Pancreas (tissue), 10 donors: ENCODE measurements at places on chromosomes 7 and 10. TPM values are rescaled to one million over a fixed set of nuclear protein-coding genes. Genes with fewer than 3 reads are reported as not detected.

GRCh38 chr10:7887174-7887816, 69.0 kb downstream of the TAF3 start:
- H3K36me3 ChIP-seq = no peaks in the 10 kb centered on the region
- no peak overlapping the region for H3K4me3 ChIP-seq
- H3K27ac ChIP-seq = no peak overlapping the region
- no peaks in the 10 kb centered on the region for H3K27me3 ChIP-seq

HYAL4 gene
- not detected for total RNA-seq

DNA sequence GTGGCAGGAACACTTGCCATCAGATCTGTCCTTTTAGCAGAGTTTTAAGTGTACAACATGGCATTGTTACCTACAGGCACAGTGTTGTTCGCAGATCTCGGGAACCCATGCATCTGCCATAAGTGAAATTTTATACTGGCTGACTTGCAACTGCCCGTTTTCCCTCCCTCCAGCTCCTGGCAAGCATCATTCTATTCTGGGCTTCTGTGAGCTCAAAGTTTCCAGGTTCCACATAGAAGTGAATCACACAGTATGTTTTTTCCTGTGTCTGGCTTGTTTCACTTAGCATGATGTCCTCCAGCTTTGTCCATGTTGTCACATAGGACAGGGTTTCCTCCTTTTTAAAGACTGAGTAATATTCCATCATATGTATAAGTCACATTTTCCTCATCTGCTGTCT, 56.6 kb downstream of the C10orf143 start:
- H3K27me3 ChIP-seq = no peaks in the 10 kb centered on the region
- H3K27ac ChIP-seq = no peak overlapping the region
- H3K4me3 ChIP-seq = no peak overlapping the region
- H3K36me3 ChIP-seq = no peaks in the 10 kb centered on the region
- no peak for DNase-seq
- no peaks in the 10 kb centered on the region for H3K4me1 ChIP-seq

GRCh38 chr10:23325132-23325531, 19.5 kb downstream of the C10orf67 start:
- H3K4me1 ChIP-seq = no peaks in the 10 kb centered on the region
- H3K36me3 ChIP-seq = no peaks in the 10 kb centered on the region
- H3K4me3 ChIP-seq = no peak overlapping the region

DNA sequence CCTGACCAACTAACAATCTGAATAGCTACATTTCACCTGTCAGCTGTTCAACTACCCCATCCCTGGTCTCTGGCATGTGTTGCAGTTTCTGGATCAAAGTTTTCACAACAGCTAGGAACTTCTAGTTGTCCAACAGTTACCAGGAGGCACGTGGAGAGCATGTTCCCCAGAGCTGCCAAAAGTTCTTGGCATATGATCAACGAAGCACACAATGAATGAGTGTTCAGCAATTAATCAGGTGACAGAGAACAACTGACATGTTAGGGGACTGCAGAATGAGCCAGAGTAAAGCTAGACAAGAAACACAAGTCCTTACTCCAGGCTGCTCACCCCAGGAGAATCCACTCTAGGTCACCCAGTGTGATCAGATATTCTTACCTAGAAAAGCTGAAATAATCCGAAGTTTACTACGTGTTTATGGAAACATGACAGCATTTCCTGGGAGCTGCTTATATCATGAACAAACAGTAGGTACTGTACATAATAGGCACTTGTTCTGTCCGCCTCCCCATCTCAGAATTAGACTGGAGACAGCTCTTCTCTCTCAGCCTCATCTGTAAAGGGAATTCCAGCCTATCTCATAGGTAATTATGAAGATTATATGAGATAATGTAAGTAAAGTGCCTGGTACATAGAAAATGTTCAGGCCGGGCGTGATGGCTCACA, 50.6 kb downstream of the ZNF438 start:
- H3K27me3 ChIP-seq = no peaks in the 10 kb centered on the region
- peaks cover 11% of the 10 kb centered on the region for H3K4me1 ChIP-seq
- peak overlapping the region; percentile 48 for H3K27ac ChIP-seq
- no peak overlapping the region for H3K4me3 ChIP-seq
- peak; percentile 33 for DNase-seq
- H3K36me3 ChIP-seq = no peaks in the 10 kb centered on the region

GATAD1 gene
- total RNA-seq = 19.4 TPM

DNA sequence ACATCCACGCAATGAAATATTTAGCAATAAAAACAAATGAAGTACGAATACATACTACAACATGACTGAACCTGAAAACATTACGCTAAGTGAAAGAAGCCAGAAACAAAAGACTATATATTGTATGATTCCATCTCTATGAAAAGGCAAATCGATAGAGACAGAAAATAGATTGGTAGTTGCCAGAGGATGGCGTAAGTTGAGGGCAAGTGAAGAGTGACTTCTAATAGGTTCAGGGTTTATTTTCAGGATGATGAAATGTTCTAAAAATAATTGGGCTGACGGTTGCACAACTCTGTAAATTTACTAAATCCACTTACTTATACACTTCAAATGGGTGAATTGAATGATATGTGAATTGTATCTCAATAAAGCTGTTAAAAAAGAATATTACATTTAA, 39.5 kb upstream of the TECTB start:
- H3K36me3 ChIP-seq = no peaks in the 10 kb centered on the region
- no peak for DNase-seq
- no peak overlapping the region for H3K4me3 ChIP-seq
- no peaks in the 10 kb centered on the region for H3K27me3 ChIP-seq
- H3K27ac ChIP-seq = no peak overlapping the region

DNA sequence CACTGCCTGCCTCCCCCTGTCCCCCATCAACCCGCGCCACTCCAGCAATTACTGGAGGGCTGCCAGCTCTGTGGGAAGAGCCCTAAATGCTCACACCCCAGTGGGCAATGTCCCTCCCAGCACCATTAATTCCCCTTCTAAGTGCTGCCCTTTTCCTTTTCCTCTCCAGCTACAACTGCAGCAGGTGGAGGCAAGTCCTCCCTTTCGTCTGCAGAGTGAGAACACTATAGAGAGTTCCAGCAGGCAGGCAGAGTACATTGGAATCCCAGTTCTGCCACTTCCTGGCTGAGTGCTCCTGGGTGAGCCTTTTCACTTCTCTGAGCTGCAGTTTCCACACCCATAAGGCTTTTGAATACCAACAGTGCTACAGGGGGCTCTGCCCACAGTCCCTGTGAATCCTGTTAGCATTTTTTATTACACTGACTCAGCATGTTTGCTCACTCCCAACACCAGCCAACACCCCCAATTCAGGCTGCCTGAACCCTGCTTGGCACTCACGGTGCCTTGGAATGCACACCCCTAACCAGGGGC, 447.0 kb downstream of the GRID1 start:
- no peak overlapping the region for H3K4me3 ChIP-seq
- H3K4me1 ChIP-seq = no peaks in the 10 kb centered on the region
- no peak for DNase-seq
- no peaks in the 10 kb centered on the region for H3K36me3 ChIP-seq

IQUB gene
- total RNA-seq = 0.41 TPM

DNA sequence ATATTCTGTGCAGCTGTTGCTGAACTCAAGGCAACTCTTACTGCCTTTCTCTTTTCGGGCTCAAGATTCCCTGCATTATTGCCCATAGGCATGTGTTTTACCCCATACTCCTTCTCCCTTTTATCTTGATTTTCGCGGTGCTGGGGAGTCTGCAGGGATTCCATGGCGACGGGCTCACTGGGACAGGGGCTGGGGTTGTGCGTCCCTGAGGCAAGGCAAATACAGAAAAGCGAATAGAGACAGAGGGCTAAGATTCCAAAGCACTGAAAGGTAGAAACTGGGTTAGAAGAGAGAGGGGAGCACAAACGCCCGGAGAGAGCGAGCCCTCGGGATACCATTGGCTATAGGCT, 519 bp upstream of the RPP38 start:
- H3K27me3 ChIP-seq = no peaks in the 10 kb centered on the region
- H3K4me3 ChIP-seq = peak overlapping the region; percentile 79
- peaks cover 16% of the 10 kb centered on the region for H3K4me1 ChIP-seq

DNA sequence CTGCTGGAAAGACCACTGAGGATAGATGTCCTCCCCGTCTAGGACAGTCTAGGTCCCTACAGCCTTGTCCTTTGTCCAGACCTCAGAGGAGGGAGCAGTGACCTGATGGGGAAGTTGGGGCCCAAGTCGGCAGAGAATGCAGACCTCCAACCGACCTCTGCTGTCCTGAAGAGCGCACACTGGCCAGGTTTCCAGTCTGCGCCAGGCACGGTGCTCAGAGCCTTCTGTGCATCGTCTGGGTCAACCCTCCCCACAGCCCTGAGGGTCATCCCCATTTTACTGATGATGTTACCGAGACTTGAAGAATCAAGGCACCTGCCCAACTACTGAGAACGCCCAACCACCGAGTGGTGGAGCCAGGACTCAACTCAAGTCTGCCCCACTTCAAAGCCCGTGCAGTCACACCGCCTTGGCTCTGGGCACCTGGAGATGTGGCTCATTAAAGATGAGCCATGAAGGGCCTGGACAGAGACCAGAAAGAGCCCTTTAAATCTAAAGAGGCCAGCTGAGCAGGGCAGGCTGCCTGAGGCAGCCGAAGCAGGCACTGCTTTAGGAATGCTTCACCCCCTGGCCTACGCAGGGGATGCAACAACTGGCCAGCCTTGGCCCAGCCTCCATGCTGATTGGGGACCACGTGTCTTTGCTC, 4.4 kb downstream of the ITPRIP start:
- H3K27me3 ChIP-seq = no peaks in the 10 kb centered on the region
- peaks cover 27% of the 10 kb centered on the region for H3K4me1 ChIP-seq

DNA sequence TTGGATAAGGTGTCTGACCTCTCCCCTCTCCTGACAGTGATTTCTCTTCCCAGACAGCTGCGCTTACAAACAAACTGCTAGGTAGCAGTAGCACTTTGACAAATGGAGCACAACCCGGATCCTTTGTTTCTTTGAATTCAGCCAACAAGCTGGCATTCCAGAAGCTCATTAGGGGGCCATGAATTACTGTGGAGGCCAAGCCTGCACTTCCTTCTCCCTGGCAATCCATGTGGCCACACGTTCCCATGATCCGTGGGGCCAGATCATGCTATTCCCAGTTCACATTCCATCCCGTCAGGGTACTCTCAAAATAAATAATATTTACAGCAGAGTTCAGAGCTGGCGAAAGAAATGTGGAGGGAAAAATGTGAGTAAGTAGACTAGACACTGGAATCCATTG, 172.4 kb downstream of the PRPF18 start:
- no peak overlapping the region for H3K4me3 ChIP-seq
- no peak for DNase-seq
- no peaks in the 10 kb centered on the region for H3K36me3 ChIP-seq
- no peaks in the 10 kb centered on the region for H3K4me1 ChIP-seq
- no peaks in the 10 kb centered on the region for H3K27me3 ChIP-seq

- DNase-seq = no peak
- H3K4me3 ChIP-seq = no peak overlapping the region
These were observed 18.3 kb downstream of the STEAP1B start for GRCh38 chr7:22481726-22482125.

AVL9 gene
- total RNA-seq = 16.1 TPM
